ENCODE measurements at places on chromosomes 6 and 20.

DNA sequence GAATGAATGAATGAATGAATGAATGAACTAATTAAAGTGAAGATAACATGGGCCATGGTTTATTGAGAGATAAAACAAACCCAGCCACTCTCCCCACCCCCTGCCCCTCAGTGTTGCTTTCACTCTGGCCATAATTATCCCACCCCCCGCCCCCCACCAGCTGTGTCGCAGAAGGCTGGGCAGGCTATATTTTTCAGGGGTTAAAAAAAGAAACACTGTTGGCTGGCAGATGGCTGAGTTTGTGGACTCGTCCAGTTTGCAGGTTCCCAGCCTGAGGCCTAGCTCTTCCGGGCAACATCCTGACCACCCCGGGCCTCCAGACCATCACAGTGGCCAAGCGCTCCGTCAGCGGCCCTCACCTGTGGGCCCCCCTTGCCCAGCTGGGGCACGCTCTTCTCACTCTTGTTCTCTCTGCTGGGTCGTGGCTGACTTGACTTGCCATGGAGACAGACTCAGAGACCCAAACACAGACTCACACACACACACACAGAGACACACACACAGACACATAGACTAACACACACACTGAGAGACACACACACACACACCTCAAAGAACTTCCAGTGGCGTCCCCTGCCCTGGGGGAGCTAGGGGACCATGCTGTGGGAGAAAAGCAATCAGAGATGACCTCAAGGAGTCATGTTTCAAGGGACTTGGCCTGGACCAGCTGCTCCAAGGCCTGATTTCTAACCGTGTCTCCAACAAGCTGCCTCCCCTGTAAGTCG is 2.2 kb upstream of the GRM4 start:
- DNase-seq, result no peak

DNA sequence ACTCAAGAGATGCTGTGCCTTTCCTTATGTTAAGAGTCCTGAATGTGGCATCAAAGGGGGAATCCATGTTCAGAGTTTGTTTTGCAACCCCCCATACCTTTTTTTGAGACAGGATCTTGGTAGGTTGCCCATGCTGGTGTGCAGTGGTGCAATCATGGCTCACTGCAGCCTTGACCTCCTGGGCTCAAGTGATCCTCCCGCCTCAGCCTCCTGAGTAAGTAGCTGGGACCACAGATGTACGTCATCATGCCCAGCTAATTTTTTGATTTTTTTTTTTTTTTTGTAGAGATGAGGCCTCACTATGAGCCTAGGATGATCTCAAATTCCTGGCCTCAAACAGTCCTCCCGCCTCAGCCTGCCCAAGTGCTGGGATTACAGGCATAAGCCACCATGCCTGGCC is 16.5 kb downstream of the PTPRA start:
- DNase-seq, result no peak

GRCh38 chr6:55827818-55828522 is 47.4 kb downstream of the BMP5 start:
- DNase-seq, result peak; percentile 33

- no peak for DNase-seq
These were observed 1096.4 kb upstream of the MAP3K7 start for GRCh38 chr6:91683240-91683639.

DNA sequence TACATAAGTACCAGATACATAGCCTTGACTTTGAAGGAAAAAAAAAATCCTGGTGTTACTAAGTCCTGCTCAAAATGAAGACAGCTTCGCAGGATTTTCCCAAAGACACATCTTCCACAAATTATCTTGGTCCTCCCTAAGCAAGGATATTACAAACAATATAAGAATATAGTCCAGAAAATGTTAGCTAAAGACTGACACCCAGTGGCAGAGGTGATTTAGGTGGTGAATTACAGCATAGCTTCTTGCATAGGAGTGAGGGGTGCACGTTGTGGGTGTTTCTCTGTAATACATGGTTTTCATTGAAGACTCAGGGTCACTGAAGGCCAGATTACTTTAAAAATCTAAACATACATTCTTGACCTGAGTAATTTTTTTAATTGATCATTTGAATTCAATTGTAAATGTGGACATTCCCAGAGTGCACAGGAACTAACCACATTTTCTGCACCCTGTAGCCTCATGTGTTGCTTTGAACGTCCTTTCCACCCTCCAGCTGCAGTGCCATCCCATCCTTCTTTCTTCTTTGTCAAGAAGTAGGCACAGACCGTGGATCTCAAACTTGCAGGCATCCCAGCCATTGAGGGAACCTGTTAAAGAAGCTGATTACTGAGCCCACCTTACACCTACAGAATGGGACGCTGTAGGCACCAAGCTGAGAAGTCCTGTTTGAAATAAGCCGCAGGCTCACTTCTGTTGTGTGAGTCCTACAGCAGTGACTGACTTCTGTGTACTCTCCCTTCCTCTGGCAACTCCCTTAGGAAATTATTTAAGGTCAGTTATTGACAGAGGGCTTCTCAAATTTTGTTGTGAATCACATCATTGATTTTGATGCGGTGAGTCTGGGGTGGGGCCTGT is 102.6 kb downstream of the PERP start:
- DNase-seq, result peak; percentile 41

DNA sequence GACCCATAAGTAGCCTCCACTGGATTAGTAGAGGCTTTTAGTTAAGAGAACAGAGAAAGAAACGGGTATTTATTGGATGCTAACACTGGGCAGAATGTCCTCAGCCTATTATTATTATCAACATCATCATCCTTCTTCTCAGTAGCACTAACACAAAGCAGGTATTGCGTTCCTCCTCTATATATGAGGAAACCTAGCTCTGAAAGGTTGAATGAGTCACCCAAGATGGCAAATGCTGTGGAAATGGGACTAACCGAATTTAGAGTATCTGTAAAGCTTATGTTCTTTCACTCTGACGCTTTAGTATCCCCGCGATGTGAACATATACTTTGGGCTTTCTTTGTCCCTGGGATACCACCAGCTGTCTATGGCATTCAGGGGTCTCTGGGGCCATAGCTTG is 77.0 kb downstream of the ADTRP start:
- DNase-seq, result no peak

DNA sequence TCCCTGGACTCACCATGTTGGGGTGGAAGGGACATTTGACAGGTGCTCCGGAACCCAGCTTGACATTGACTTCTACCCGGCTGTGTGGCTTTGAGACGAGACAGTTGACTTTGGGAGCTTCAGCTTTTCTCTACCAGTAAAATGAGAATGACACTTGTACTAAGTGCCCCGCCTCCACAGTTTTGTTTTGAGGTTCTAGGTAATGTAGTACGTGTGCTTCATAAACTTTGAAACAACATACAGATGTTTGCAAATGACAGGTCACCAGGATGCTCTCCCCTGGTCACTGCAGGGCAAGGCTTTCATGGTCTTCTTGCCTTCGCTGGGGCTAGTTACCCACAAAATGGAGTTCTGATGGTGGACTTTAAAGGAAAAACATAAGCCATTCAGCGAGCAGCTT is 31.3 kb downstream of the CLIC5 start:
- DNase-seq, result no peak

DNA sequence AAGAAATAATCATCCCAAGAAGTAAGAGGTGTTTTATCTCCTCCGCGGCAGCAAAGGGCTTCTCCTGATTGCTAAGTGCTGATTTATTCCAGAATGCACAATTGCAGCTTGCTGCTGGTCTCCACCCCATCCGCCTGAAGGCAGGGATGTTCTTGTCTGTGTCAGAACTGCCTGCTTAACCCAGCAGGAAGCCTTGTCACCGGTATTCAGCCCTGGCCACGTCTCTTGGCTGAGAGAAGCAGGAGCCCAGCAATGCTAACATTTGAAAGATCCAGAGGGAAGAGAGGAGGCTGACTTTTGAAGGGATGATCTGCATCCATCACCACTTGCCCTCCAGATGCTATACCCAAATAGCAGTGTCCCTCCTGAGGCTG is 4.2 kb downstream of the SCML4 start:
- DNase-seq, result peak; percentile 1

DNA sequence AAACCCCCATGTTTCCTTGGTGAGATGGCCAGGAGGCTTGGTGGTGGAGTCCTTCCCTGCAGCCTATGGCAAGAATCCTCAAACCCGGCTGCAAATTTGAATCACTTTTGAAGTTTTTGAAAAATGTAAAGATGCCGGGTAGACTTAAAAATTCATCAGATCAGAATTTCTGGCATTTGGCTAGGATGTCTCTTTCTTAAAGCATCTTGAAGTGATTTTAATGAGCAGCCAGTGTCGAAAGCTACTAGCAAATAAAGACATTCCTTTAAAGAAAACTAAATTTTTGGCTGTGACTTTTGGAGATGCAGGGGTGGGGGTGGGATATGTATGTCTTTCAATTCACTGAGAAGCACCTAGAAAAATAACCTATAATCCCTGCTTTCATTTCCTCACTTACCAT is 25.6 kb upstream of the NOX3 start:
- DNase-seq, result peak; percentile 56

- no peak for DNase-seq
These were observed 1.5 kb upstream of the TUBB2B start for GRCh38 chr6:3228771-3229565.

- no peak for DNase-seq
These were observed 89.0 kb downstream of the TCP11 start for GRCh38 chr6:35051997-35052583.

DNA sequence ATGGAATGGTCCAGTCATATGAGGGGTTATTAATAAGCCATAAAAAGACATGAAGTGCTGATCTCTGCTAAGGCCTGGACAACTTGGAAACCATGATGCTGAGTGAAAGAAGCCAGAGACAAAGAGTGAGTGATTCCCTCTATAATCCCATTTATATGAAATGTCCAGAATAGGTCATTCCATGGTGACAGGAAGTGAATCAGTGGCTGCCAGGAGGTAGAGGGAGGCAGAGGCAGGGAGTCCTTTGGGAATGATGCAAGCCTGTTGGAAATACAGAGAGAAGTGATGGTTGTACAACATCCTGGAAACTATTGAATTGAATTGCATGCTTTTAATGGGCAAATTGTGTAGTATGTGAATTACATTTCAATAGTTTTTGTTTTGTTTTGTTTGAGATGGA is 26.4 kb downstream of the ANKRD60 start:
- no peak for DNase-seq

GRCh38 chr6:72248621-72249020 is 362.3 kb downstream of the RIMS1 start:
- peak; percentile 5 for DNase-seq

GRCh38 chr6:16321826-16322225 is 83.4 kb downstream of the GMPR start:
- DNase-seq, result no peak

- no peak for DNase-seq
These were observed 16.9 kb upstream of the SLC35F1 start for GRCh38 chr6:117890172-117890571.

GRCh38 chr20:63027922-63028389 is 21.2 kb upstream of the BHLHE23 start:
- no peak for DNase-seq

DNA sequence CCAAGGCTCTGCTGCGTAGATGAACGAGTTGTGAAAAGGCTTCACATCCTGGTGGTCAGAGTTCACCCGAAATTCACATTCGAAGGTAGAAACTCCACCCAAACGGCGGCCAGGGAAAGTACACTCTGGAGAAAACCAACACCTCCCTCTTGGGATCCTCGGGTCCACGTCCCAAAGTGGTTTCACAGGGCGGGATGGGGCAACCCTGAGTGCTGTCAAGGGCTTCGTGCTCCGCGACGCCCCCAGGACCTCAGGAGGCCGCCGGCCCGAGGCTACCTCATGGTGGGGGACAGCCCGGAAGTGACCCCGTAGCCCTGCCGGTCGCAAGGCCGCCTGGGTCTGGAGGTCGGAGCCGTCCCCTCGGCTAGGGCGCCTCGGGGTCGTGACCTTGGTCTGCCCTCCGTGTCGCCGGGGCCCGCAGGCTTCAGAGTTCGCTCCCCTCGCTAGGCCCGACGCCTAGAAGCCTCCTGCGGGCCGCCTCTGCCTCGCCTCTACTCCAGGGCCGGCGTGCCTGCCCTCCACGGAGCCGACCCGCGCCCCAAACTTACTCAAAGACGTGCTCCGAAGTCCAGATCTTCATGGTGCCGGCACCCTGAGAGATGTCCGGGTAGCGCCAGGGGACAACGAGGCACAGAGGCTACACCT is at the start of gene PRELID3B:
PRELID3B (minus strand) TSS at position 636 of the 645 bp plus-strand sequence; CDS start at position 580, 56 bp downstream.
- no peak for DNase-seq

- no peak for DNase-seq
These were observed 90.6 kb upstream of the B3GAT2 start for GRCh38 chr6:71047417-71047816.

- DNase-seq, result no peak
These were observed 177.3 kb upstream of the TSHZ2 start for GRCh38 chr20:52794853-52795252.

DNA sequence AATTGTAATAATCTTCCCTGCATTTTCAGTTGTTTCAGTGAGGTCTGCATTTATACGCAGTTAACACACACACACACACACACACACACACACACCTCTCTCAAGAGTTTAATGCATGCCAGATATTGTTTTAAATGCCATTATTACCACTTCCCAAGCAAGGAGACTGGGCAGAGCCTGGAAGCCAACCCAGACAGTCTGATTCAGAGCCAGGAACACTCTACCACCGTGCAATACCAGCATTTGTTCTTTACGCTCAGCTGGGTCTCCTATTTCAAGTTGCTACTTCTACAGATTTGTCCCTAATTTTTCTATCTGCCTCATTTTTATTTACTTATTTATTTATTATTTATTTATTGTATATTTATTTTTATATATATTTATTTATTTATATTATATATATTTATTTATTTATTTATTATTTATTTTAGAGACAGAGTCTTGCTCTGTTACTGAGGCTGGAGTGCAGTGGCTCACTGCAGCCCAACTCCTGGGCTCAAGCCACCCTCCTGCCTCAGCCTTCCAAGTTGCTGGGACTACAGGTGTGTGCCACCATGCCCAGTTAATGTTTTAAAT is 68.4 kb downstream of the PCSK2 start:
- no peak for DNase-seq

DNA sequence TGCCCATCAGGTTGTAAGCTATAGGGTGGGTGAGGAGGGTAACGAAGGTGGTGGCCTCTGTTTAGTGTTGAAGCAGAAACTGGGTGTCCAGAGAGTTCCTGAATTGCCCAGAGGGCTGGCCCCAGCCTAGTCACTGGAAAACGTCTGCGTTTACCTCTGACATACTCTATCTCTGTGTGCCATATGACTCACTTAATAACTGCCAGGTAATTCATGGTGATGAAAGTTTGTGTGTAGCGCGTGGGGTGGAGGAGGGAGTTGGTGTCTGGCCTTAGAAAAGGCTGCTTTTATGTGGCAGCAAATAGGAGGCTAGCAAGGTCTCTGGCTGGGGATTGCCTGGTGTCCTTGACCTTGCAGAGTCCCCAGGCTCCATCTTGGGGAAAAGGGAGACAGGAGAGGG is 47.3 kb downstream of the SLC35D3 start:
- DNase-seq, result no peak

GRCh38 chr20:41223112-41223511 is 85.8 kb downstream of the PLCG1 start:
- peak; percentile 63 for DNase-seq

DNA sequence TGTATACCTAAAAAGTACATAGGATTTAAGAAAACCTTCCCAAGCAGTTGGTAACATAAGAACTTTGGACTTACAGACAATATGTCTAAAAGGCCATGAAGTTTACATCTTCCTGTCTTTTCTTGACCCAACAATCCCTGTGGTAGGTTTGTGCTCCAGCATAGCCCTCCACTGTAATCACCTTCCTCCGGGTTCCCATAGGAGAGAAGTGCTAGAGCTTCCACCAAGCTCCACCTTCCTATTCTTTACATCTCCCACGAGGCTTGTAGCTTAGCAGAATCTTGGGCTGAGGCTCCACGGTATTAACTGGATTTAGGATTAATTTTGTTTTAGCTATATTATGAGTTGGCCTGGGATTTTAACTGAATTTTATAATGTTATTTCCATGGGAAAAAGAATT is 23.3 kb downstream of the ADGRG6 start:
- no peak for DNase-seq

- peak; percentile 39 for DNase-seq
These were observed 70.9 kb downstream of the LCA5 start for GRCh38 chr6:79466207-79466834.
